ENCODE measurements at places on chromosomes 2 and 18.
A peak's percentile ranks its signal among the peaks of the same experiment; 100 is the strongest.

- no peak for DNase-seq
Observed at GRCh38 chr2:18441583-18441982, 118.9 kb downstream of the RDH14 start.

DNA sequence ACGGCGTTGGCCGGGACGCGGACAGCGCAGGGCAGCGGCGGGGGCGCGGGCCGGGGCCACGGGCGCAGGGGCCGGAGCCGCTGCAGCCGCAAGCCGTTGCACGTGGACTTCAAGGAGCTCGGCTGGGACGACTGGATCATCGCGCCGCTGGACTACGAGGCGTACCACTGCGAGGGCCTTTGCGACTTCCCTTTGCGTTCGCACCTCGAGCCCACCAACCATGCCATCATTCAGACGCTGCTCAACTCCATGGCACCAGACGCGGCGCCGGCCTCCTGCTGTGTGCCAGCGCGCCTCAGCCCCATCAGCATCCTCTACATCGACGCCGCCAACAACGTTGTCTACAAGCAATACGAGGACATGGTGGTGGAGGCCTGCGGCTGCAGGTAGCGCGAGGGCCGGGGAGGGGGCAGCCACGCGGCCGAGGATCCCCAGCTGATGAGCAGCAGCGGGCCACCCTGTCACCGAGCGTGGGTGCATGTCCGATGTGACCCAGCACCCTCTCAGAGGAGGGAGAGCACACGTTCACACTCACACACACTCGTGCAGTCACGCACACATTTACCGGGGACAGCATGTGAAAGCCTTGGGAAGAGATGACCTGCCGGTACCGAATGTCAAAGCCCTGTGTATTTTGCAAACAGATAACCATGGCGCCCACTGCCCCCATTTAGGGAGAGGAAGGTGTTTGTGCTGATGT is 4.2 kb downstream of the GDF7 start:
- DNase-seq, result no peak

DNA sequence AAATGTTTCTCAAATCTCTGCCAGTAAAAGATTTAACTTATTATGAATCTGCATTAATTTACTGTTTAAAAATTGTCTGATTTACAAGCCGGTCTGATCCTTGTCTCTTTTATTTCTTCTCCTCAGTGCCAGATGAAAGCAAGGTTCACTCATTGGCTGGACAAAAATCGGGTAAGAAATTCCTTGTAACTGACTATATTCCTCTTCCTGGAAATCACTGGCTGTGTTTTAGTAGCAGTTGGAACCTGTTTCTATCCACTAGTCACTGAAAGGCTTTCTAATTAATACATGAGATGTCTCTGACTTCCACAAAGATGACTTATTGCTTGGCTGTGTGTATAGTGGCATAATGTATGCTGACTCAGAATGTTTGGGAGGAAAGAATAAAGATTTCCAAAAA is 436.6 kb upstream of the NRP2 start:
- DNase-seq, result peak; percentile 50

GRCh38 chr18:79485788-79486355 is 90.1 kb downstream of the NFATC1 start:
- DNase-seq, result peak; percentile 83

DNA sequence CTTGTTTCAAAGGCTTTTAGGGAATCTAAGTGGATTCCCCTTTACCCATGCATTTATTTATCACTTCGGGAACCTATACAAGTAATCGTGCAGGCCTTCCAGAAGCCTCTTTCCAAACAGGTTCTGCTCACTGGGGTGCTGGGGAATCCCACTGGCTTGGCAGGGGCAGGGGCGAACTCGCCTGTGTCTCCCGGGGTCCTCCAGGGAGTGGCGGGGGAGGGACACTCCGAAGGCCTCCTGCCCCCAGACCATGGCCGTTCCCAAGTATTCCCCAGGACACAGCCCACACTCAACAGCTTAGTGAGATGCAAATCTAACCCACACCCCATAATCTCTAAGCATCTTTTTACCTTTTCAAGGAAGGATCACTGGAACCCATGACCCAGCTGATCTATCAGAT is 6.5 kb downstream of the DNMT3A start:
- DNase-seq, result no peak

GRCh38 chr2:236169741-236170589 is 1.8 kb upstream of the GBX2 start:
- DNase-seq, result no peak

- DNase-seq, result no peak
Observed at GRCh38 chr2:239012228-239012627, 164.3 kb downstream of the TWIST2 start.

DNA sequence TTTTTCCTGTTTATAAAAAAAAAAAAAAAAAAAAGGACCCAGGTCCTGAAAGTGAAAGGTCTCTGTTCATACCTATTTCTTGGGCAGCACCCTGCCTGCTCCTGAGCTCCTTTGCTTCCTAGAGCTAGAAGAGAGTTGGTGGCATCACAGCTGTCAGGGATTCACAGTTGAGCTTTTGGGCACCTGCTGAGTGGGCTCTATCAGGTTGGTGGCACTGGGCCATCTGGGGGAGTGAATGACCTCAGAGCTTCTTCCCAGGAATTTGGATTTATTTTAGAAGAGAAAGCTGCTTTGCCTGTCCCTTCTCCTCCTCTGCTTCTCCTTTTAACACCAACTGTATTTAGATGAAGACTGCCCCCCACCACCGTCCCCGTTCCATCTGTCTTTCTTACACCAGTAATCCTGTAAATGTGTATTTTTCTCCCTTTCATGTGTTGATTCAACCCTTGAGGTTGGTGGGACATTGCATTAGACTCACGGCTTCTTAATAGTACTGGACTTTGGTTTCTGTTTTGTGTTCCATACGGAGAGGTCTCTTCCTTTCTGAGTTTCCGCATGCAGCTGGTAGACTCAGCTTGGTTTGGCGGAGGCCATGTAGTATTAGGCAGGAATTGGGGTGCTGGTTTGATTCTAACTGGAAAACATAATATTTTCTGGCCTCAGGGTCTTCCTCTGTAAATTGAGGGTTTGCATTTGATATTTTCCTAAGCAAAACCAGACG is 7.6 kb upstream of the MGAT5 start:
- no peak for DNase-seq

DNA sequence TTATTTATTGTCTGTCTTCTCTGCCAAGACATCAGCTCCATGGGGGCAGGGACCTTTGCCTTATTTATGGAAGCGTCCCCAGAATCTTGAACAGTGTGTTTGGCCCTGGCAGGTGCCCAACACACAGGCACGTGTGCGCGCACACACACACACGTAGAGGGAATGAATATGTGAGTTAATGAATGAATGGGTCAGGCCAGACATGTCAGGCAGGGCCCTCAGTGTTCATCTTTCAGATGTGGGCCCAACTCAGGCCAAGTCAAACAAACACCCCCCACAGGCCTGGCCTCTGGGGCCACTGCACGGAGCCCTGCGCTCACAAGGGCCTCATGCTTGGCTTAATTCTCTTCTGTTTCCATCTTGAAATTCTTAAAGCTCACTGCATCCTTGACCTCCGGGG is 54.1 kb downstream of the DYSF start:
- DNase-seq, result no peak

- DNase-seq, result no peak
Observed at GRCh38 chr2:218980735-218981389, 4.1 kb downstream of the FEV start.

DNA sequence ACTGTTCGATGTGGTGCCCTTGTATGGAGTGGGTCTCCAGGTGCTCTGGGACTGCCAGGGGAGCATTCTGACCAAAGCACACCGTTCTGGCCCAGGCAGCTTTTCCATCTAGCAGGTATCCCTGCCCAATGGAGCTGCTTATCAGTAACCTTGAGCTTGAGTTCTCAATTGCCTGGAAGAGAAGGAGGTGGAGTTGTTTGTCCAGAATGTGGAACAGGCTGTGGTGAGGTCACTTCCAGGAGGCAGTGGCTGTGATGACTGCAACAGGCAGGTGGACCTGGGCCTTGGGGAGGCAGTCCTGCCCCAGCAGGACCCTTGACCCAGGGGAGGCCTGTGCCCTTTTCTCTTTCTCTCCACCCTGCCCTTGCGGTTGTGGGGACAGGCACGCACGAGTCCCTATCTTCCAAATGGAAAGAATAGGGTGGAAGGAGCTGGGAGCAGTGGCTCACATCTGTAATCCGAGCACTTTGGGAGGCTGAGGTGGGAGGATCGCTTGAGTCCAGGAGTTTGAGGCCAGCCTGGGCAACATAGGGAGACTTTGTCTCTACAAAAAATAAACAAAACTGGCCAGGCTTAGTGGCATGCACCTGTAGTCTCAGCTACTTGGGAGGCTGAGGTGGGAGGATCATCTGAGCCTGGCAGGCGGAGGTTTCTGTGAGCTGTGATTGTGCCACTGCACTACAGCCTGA is 66.2 kb upstream of the MCFD2 start:
- DNase-seq, result no peak

DNA sequence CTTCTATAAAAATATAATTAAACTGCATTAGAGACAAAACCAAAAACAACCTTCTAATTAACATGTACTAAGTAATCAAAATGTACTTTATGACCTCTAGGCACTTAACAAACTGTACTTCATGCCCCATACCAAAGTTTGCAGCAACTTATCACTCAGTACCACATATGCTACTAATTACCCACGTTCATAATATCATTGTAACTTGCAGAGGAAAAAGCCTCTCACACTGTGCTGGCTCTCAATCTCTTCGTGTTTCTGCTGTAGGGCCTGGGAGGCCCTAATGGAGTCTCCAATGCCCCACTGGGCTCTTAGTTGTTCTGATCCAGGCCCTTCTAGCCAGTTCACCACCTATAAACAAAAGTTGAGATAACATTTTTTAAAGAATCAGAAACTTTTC is 82.1 kb upstream of the CCDC141 start:
- peak; percentile 21 for DNase-seq

DNA sequence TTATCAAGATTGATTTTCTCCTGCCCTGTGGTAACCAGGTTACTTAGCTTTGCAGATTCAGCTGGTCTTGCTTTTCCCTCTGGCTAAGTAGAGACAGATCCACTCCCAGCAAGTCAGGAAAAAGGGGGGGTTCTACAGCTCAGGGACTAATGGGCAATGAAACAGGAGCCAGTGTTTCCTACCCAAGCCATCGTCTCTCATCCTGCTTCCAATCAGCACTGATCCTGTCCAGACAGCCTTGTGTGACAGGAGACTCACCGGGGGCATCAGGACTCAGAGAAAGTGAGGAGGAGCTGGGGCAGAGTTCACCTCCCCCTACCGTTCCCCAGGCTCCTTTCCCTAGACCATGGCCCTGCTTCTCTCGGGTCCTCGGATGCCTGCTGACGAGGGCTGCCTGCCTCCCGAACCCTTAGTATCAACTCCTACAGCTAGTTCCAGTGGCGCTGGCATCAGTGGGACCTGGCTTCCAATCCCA is 307.6 kb downstream of the ALK start:
- DNase-seq, result no peak

- peak; percentile 11 for DNase-seq
Observed at GRCh38 chr2:144776766-144777165, 256.8 kb upstream of the ZEB2 start.

DNA sequence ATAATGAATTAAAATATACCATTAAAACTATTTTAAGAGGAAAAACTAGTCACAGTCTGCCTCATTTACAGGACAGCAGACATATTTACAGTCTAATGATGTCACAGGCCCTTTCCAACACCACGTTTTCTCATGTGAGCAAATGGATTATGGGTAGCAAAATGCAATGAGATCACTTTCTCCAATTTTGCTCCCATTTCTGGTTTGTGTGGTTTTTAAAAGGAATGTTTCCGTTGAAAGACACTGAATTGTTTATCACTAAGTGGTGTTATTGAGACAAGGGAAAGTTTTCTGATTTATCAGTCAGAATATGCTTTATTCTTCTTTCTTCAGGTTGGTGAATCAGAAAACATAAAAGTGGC is 11.4 kb upstream of the NR4A2 start:
- no peak for DNase-seq

GRCh38 chr18:49847524-49847923 is 34.2 kb upstream of the ACAA2 start:
- no peak for DNase-seq

- peak; percentile 2 for DNase-seq
Observed at GRCh38 chr18:28961669-28962228, 784.8 kb upstream of the CDH2 start.

DNA sequence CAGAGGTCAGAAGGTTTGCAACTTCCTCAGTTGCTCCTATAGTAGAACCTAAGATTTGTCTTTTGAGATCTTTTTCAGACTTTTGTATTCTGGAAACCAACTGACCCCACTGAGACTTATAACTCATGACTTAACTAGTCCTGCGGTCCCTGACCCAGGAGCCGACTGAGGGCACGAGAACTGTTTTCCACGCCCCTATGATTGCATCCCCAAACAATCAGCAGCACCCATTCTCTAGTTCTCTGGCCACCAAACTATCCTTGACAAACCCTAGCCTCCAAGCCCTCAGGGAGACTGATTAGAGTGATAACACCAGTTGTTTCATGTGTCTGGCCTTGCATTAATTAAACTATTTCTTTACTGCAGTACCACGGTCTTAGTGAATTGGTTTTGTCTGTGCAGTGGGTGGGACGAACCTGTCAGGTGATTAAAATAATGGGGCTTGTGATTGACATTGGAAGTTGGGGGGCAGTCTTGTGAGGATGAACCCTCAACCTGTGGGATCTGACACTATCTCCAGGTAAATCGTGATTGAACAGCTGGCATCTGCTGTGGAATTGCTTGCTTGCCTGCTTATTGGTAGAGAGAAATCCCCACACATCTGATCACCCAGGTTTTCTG is 95.7 kb downstream of the B3GNT2 start:
- DNase-seq, result no peak

GRCh38 chr18:27298214-27298804 is 113.2 kb upstream of the CHST9 start:
- no peak for DNase-seq

DNA sequence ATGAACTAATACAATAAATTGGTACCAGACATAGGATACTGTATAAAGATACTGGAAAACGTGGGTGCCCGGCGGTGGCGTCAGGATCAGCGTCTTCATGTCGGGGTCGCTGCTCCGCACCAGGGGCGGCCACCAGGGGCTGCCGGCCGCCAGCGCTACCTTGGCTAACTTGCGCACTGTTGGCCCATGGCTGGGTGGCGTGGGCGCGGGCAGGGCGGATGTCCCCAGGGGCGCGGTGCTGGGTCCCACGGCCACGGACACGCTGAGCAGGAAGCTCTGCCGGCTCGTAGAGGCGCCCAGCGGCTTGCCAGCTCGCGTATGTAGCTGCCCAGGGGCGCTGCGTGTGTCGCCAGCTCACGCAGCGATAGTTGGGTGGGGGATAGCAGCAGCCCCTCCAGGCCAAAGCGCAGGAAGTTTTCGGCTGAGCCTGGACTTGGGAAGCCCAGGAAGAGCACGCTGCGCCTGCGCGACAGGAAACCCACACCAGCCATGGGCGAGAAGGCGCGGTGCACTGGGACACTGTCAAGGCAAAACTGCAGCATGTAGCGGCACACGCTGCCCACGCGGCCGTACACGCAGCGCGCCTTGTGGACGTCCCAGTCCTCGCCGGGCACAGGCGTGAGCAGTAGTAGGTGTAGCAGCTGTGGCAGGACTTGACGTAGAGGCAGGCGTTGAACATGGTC is 299.9 kb downstream of the CCDC74A start:
- DNase-seq, result no peak

All from fibroblast of gingiva (primary cell).